ENCODE measurements at places on chromosomes 2 and 18. TPM values are rescaled to one million over a fixed set of nuclear protein-coding genes. Genes with fewer than 3 reads are reported as not detected.

- no peaks in the 10 kb centered on the region for H3K36me3 ChIP-seq
- DNase-seq: no peak
- no peak overlapping the region for H3K4me3 ChIP-seq
- no peak overlapping the region for H3K27ac ChIP-seq
These were observed 43.5 kb upstream of the LAPTM4A start for GRCh38 chr2:20094955-20095354.

- H3K4me3 ChIP-seq: no peak overlapping the region
- H3K27ac ChIP-seq: no peak overlapping the region
- no peak for DNase-seq
- no peaks in the 10 kb centered on the region for H3K36me3 ChIP-seq
- no peaks in the 10 kb centered on the region for H3K4me1 ChIP-seq
These were observed 247.3 kb downstream of the NUP35 start for GRCh38 chr2:183371545-183371944.

DNA sequence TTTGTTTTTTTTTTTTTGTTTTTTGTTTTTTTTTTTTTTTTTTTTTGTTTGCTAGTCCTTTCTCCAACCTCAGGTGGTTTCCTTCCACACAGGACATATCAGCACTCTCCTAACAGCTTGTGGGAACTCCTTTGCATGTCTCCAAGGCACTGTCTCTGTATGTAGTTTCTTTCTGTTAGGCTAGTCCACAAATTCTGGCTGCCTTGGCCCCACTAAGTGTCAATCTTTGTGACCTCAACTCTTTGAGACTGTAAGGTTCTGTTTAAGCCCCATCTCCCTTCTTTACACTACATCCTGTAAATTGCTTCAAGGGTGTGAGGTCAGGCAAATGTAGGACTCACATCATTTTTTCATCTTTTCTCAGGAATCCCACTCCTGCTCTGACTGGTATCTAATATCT is 85.1 kb downstream of the NCOA1 start:
- H3K36me3 ChIP-seq: no peaks in the 10 kb centered on the region
- H3K4me1 ChIP-seq: peaks cover 39% of the 10 kb centered on the region
- DNase-seq: no peak
- no peak overlapping the region for H3K27ac ChIP-seq
- H3K27me3 ChIP-seq: no peaks in the 10 kb centered on the region

DNA sequence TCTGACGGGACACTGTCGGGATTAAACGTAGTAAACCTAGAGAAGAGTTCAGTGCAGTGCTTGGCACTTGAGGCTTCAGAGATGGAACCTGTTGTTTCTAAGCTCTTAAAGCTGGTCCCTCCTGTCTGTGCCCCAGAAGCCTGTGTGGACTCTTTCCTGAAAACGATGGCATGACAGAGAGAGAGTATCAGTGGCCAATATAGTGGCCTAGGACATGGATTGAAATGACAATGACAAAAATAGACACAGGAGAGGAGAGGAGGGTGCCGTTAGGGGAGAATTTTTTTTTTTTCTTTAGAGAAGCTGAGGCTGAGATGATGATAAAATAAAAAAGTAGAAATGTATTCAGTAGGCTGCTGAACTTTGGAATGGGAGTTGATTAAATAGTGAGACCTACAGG is 138.0 kb downstream of the GAREM1 start:
- H3K4me3 ChIP-seq: no peak overlapping the region
- peaks cover 16% of the 10 kb centered on the region for H3K4me1 ChIP-seq
- no peak overlapping the region for H3K27ac ChIP-seq
- no peaks in the 10 kb centered on the region for H3K27me3 ChIP-seq

DNA sequence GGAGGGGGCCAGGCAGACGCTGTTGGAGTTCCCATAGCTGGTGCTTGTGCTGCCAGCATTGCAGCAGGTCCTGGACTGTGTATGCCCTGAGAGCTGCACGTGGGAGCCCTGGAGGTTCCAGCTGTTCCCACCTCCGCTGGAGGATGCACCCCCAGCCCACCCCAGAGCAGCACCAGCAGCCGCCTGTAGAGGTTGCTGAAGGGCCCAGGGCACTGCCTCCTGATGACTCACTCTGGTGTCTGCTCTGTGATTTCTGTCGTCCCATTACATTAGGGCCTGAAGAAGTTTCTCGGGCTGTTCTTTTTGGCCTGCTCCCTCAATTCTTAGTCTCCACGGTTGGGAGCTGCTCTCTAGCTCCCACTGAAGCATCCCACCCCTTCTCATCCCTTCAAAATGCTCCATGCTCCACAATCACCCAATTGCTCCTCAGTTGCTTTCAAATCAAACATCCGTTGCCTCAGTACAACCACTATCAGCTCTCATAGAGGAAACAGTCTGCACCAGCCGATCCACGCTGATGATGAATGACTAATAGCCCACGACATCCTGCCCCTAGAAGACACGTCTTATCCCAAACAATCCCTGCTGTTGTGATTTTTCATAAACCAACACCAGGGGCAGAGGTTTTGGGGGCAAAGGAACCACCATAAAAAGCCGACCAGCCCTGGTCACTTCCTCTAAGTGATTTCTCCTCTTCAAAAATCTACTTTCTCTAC is 65.2 kb upstream of the RNF152 start:
- no peak overlapping the region for H3K4me3 ChIP-seq
- DNase-seq: no peak
- no peak overlapping the region for H3K27ac ChIP-seq
- H3K4me1 ChIP-seq: peaks cover 4% of the 10 kb centered on the region

DNA sequence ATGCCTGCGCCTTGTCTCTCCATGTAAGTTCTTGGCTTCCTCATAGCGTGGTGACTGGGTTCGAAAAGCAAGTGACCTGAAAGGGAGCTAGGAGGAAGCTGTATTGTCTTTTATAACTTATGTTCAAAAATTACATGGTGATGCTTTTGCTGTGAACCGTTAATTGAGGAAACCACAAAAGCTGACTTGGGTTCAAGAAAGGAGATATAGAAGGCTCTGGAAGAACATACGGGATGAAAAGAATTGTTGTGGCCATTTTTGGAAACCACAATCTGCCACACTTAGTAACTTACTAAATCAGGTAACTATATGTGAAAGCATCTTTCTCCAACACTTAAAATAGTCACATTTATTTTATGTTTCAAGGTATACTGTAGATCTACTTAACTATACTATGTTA is 177.0 kb upstream of the RBMS1 start:
- H3K27me3 ChIP-seq: no peaks in the 10 kb centered on the region
- no peak overlapping the region for H3K4me3 ChIP-seq
- no peak for DNase-seq
- H3K36me3 ChIP-seq: no peaks in the 10 kb centered on the region
- no peak overlapping the region for H3K27ac ChIP-seq
- H3K4me1 ChIP-seq: peaks cover 4% of the 10 kb centered on the region

DNA sequence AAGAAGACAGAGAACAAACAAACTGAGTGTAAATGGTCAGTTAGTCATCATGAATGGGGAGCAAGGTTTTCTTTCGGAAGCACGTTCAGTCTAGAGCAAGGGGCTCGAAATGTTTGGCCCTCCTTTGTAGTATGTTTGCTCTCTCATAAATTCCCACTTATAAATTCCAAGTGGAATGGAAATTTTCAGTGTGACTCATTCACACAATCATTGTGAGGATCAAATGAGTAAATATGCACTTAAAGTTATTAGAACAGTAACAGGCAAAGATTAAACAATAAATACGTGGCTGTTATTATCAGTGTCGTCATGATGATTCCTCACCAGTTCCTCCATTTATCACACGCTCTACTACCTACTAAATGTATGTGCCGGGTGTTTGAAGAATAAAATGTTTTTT is 10.5 kb downstream of the CNGA3 start:
- H3K36me3 ChIP-seq: no peaks in the 10 kb centered on the region
- no peak overlapping the region for H3K4me3 ChIP-seq
- H3K4me1 ChIP-seq: peaks cover 10% of the 10 kb centered on the region

CCDC138 gene
- total RNA-seq: 47.2 TPM

DNA sequence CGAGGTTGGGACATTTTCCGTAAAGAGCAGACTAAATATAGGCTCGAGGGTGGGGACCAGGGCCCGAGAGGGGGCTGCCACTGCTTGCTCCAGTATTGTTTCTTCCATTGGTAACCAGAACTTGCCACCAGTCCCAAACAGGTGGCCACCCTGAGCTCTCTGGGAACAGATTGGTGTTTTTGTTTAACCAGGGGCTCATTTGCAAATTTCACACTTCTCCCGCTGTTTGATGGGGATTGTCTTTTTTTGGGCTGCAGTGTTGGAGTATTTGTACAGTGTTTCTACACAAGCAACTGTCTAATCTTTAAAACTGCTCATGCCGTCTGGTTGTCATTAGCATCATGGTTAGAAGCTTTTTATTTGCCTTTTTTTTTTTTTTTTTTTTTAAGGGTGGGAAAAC is 8.5 kb downstream of the AGAP1 start:
- H3K4me1 ChIP-seq: peaks cover 83% of the 10 kb centered on the region
- H3K4me3 ChIP-seq: no peak overlapping the region
- no peak for DNase-seq
- H3K36me3 ChIP-seq: no peaks in the 10 kb centered on the region

GRCh38 chr2:23283653-23284052 is 101.3 kb upstream of the KLHL29 start:
- DNase-seq: no peak
- peaks cover 16% of the 10 kb centered on the region for H3K4me1 ChIP-seq
- H3K4me3 ChIP-seq: no peak overlapping the region
- no peaks in the 10 kb centered on the region for H3K36me3 ChIP-seq
- H3K27ac ChIP-seq: no peak overlapping the region

- H3K27ac ChIP-seq: no peak overlapping the region
- H3K4me1 ChIP-seq: no peaks in the 10 kb centered on the region
- no peak overlapping the region for H3K4me3 ChIP-seq
- H3K27me3 ChIP-seq: no peaks in the 10 kb centered on the region
- no peaks in the 10 kb centered on the region for H3K36me3 ChIP-seq
- DNase-seq: no peak
These were observed 69.2 kb downstream of the SLC40A1 start for GRCh38 chr2:189511210-189511959.

DNA sequence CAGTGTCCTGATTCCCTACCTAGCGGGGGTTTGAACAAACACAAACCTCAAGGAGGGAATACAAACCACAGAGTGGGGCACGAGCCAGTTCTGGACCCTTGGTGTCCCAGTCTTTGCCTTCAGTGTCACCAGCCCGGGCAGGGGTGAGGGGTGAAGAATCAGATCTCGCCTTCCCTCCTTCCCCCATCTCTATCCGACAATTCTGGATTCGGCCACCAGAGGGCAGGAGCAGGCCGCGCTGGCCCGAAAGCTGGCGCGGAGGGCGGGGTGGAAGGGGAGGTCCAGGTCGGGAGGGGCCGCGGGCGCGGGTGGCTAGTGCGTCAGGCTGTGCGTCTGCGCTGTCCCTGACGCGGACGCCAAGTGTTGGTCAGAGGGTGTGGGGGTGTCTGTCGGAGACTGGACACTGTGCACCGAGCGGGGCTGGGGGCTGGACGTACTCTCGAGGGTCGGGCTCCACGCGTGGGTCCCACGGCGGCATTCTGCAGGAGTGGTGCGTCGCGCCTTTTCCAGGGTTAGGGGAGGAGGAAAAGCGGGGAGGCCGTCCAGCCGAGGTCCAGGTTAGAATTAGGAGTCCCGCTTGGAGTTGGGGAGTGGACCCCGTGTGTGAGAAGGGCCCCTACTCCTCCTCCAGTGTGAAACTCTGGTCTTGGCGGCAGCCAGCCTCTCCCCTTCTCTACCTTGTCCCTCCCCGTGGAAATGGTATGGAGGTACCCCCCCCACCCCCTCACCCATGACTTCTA is 2.9 kb upstream of the CRYBA2 start:
- peak; percentile 93 for DNase-seq
- peaks cover 31% of the 10 kb centered on the region for H3K4me1 ChIP-seq
- peaks cover 100% of the 10 kb centered on the region for H3K27me3 ChIP-seq
- H3K27ac ChIP-seq: no peak overlapping the region
- H3K36me3 ChIP-seq: no peaks in the 10 kb centered on the region

GRCh38 chr2:150107816-150108215 is 379.7 kb downstream of the RND3 start:
- H3K4me1 ChIP-seq: no peaks in the 10 kb centered on the region
- H3K36me3 ChIP-seq: no peaks in the 10 kb centered on the region
- no peak overlapping the region for H3K4me3 ChIP-seq
- H3K27ac ChIP-seq: no peak overlapping the region
- no peak for DNase-seq

DNA sequence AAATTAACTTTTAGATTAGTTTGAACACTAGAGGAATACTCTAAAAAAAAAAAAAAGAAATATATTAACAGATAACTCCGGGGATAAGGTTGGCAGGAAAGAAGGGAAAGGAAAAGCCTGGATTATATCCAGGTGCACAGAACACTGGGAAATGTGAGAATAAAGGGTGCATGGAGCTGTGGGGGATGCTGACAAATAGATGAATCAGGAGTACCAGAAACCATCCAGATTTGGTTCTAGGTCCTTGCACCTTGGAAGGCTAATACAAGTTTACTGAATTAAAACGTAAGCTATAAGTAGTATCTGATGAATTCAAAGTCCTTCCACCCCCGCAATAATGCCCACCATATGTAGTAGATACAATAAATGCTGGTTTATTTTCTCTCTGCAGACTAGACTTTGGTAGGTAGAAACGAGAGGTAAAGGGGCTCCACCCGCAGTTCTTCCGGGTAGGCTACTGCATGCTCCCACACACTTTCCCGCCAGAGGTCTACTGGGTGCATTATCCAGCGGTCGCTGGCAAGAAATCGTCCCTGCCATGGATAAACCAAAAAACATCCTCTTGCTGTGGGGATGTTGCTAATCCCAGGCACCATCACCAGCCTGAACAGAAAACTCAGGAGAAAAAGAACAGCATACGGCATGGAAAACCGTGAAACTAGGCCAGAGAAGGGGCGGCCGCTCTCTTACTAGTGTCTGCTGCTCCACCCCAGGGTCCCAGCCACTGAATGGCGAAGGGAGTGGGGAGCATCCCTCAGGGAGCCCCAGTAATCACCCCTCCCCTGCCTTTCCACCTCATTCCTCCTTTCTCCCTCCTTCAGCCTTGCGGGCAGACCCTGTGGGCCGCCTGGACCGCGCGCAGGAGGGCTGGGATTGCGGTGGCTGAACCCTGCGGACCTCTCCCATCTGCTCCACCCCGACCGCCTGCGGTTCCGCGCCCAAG is 1.5 kb downstream of the CNRIP1 start:
- H3K27me3 ChIP-seq: peaks cover 76% of the 10 kb centered on the region
- DNase-seq: peak; percentile 15
- peaks cover 8% of the 10 kb centered on the region for H3K4me1 ChIP-seq
- H3K27ac ChIP-seq: no peak overlapping the region
- peak overlapping the region; percentile 53 for H3K4me3 ChIP-seq

IL1R2 gene
- not detected for total RNA-seq

GRCh38 chr2:171436307-171436706 is 2.3 kb downstream of the DCAF17 start:
- no peaks in the 10 kb centered on the region for H3K27me3 ChIP-seq
- no peak for DNase-seq
- peaks cover 19% of the 10 kb centered on the region for H3K36me3 ChIP-seq
- peak overlapping the region; percentile 0 for H3K4me3 ChIP-seq
- H3K4me1 ChIP-seq: peaks cover 20% of the 10 kb centered on the region
- H3K27ac ChIP-seq: no peak overlapping the region
